ENCODE measurements at places on chromosomes 2 and 18.

GRCh38 chr2:200901459-200902072 is 12.4 kb downstream of the NIF3L1 start:
- DNase-seq, result peak; percentile 72

DNA sequence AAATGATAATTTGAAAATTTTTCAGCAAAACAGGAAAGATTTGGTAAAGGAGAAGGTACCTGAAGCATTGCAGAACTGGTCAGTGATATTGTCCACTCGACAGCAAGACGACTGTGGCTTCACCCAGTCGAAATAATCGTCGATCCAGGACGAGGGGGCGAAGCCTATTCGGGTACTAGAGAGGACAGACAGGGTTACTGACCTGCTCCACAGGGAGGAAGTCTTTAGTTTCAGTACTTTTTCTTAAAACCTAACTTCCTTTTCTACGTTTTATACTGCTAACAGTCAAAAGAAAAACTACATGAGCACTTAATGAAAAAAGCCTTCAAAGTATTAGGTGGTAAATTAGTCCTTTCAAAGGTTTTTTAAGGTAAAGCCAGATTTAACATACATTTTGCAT is 36.0 kb downstream of the RMC1 start:
- no peak for DNase-seq

GRCh38 chr2:60659026-60659425 is 97.0 kb upstream of the PAPOLG start:
- no peak for DNase-seq

DNA sequence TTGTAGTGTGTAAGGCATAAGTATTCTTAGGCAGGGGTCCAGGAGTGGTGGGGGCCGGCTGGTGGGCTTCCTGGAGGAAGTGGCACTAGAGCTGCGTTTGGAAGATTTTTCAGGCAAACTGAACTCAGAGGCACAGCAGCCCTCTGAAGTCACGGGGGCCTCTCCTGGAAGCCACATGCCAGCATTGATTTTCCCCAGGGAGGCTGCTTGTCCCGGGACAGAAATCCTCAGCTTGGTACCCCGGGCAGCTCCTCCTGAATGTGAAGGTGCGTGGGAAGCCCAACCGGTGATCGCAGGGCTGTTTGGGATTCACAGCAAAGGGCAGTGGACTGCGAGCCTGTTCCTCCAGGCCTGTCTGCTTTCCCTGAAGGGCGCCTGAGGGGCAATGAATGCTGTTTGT is 1.6 kb upstream of the PDIA6 start:
- no peak for DNase-seq

DNA sequence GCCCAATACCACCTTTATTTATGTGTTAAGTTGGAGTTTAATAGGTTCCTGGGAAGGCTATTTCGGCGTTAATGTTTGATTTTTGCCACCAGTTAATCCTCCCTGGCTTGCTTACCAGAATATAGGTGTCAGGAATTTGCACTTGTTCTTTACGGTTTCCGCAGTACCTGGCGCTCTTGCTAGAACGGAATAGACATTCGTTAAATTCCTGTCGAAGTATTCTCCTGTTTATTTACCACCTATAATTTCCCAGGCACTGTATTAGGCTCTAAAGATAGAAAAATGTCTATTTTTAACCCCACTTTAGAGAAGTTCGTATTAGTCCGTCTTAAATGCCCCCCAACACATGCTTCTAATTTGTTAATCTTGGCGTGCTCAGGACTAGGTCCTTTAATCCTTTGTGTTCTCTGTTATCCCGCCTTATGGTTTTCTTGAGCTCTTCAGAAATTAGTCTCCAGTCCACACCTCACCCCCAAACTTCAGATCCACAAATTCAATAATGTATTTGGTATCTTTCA is 575 bp downstream of the CCDC150 start:
- DNase-seq, result no peak

GRCh38 chr18:34352385-34353163 is 127.9 kb upstream of the NOL4 start:
- no peak for DNase-seq

GRCh38 chr2:127581516-127582490 is 46.3 kb downstream of the MYO7B start:
- DNase-seq, result no peak

GRCh38 chr2:30155202-30155601 is 8.4 kb downstream of the YPEL5 start:
- DNase-seq, result no peak

- DNase-seq, result no peak
Observed at GRCh38 chr18:47417807-47418206, 166.3 kb upstream of the SKOR2 start.

DNA sequence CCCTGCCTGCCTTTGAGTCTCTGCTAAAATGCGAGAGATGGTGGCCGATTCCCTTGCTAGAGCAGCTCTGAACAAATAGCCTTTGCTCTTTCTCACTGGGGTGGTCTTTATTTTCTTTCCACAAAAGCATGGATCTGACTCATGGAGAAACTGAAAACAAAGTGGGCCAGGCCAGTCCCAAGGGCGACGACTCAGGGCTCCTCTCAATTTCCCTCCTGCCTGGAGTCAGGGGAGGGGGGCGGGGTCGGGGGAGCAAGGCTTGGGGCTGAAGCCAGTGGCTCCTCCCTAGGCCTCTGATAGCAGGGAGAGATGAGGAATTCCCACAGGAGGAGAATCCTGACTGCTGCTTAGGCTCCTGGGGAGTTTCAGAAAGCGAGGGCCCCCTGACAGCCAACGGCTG is 17.1 kb upstream of the IL1R2 start:
- no peak for DNase-seq

- no peak for DNase-seq
Observed at GRCh38 chr2:14806613-14807012, 174.1 kb downstream of the LRATD1 start.

- DNase-seq, result no peak
Observed at GRCh38 chr2:119808516-119809147, 48.9 kb downstream of the PTPN4 start.

GRCh38 chr18:31207391-31207790 is 44.7 kb upstream of the DSC1 start:
- no peak for DNase-seq

DNA sequence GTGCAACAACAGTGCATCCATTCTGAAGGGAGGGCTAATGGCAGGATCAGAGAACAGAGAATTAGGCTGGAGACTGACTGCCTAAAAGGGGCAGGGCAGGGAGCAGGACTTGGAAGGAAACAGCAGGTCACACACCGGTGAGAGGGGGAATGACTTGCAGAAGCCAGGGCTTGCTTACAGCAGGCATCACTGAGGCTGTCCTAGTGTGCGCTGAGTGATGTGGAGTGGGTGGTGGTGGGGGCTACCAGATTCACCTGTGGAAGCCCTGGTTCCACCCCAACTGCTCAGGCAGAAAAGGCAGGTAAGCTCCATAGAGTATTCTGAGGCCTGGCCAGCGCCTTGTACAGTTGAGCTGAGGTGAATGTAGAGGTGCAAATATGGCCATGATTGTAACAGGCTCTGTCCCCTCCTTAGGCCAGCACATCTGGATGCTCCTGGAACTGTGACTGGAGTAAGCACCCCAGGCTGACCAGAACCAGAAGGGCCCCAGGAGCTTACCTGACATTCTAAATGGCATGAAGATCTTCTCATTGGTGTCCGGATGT is 49.4 kb downstream of the SFXN5 start:
- DNase-seq, result no peak

- no peak for DNase-seq
Observed at GRCh38 chr18:43917520-43917919, 640.2 kb upstream of the SYT4 start.

DNA sequence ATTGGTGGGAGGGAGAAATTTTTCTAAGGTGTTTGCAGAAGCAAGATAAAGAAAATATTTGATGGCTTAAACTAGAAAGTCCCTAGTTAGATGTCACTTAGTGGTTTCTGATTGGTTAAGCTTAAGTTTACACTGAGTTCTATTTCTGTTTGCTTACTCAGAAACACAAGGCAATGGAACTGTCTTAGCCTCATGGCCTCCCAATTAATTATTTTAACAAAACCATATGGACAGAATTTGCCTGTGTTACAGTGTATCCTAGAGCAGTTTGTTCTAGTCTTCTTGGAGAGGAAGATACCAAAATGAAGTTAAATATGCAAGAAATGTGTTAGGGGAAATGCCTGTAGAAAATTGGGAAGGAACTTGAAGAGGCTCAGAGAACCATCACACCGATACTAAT is 4.6 kb upstream of the IMPACT start:
- no peak for DNase-seq

DNA sequence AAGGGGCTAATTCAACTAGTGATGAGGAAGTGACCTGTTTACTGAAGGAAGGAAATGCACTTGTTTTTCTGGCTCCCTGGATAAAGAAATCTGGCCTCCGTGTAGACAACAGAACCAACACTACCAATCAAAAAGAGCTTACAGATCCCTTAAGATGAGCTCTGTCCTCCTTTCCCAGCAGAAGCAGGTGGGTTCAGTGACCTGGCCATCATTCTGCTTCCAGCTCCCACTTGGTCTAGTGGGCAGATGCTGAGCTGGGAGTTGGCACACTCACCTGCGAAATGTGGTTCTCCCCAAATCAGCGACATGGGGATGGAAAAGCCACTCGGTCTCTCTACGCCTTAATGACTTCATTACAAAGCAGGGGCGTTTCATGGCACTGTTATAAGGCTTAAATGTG is 132.6 kb downstream of the AFF3 start:
- no peak for DNase-seq

- no peak for DNase-seq
Observed at GRCh38 chr18:65288908-65289307, 461.9 kb upstream of the CDH7 start.

- DNase-seq, result no peak
Observed at GRCh38 chr18:79064228-79064627, 5.0 kb upstream of the ATP9B start.

GRCh38 chr2:104703669-104704068 is 150.2 kb upstream of the POU3F3 start:
- no peak for DNase-seq

DNA sequence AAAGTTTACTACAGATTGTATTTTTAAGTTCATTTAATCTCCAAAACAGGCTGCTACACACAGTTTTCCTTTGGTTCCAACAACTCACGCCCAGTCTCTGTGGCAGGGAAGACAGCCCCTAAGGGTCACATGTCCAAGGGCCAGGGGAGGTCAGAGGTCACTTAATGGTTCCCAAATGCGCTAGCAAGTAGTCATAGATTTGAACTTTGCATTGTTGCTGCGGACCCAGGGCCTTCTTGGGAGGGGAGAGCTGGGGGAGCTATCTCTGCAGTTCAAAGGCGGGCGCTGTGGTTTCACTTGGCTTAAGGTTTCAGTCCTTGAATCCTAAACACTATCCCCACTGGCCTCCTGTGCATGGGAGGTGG is 74.8 kb upstream of the ZNF532 start:
- no peak for DNase-seq

- no peak for DNase-seq
Observed at GRCh38 chr2:229445019-229445418, 173.9 kb upstream of the PID1 start.

GRCh38 chr2:190050001-190050400 is 12.5 kb downstream of the MSTN start:
- DNase-seq, result no peak

Data from activated CD4-positive, alpha-beta T cell treated with anti-CD3 and anti-CD28 coated beads, Interleukin-2, amount 50 U/mL, for 24 hours (primary cell).